ENCODE measurements at places on chromosomes 6 and 20.

GRCh38 chr6:149037051-149037671 is 280.4 kb upstream of the TAB2 start:
- DNase-seq, result no peak

GRCh38 chr6:160419488-160419887 is 71.3 kb downstream of the SLC22A3 start:
- no peak for DNase-seq

GRCh38 chr20:50870561-50871161 is 60.6 kb downstream of the ADNP start:
- DNase-seq, result no peak

DNA sequence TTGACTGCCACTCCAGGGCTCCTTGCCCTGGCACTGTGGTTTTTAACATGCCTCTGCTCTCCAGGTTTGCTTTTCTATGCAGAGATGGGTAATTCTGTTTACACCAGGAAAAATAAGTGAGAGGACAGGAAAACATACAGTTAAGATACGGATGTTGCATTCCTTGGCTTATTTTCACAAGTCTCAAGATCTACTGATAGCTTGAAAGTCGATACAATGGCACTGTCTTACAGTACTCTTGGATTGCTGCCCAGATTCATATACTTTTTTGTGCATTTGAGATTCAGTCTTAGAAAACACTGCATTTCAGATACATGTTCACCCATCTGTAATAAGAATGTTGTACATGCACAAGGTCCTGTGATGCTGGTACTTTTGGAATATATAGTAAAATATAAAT is 159.6 kb upstream of the FLRT3 start:
- no peak for DNase-seq

- no peak for DNase-seq
These were observed 1.0 kb downstream of the TGM2 start for GRCh38 chr20:38164069-38164468.

GRCh38 chr6:125858427-125859320 is 67.9 kb downstream of the NCOA7 start:
- no peak for DNase-seq

DNA sequence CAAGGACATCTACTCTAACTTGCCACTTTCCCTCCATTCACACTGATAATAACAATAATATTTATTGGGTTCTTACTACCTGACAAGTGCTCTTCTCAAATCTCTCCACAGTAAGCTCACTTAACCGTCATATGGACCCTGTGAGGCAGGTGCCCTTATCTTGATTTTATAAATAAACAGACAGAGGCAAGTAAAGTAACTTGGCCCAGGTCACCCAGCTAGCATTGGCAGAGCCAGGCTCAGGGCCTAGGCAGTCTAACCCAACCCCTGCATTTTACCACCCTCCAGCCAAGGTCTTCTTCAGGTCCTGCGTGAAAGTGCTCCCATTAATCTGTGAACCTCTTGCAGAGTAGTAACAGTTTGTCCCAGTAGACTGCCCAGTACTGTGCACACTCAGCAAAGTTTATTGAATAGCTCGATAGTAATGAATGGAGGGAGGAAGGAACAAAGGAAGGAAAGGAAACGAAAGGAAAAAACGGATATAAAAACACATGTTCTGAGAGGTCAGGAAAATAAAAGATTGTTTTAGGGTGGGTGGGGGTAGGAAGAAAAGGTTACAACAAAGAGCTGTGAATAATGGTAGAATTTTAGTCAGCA is 17.0 kb upstream of the STX11 start:
- DNase-seq, result no peak

DNA sequence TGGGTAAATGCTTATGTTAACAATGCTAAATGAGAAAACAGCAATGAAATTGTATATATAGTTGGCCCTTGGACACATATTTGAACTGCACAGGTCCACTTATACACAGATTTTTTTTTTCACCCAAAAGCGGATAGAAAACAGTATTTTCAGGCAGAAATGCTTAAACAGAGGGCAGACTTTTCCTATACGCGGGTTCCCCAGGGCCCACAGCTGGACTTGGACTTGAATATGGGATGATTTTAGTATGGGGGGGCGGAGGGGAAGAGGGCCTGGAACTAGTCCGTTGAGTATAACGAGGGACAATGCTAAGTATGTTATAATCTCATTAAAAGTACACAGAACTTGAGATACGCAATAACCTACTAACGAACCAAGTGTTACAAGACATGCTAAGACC is 1.1 kb upstream of the PRSS35 start:
- no peak for DNase-seq

DNA sequence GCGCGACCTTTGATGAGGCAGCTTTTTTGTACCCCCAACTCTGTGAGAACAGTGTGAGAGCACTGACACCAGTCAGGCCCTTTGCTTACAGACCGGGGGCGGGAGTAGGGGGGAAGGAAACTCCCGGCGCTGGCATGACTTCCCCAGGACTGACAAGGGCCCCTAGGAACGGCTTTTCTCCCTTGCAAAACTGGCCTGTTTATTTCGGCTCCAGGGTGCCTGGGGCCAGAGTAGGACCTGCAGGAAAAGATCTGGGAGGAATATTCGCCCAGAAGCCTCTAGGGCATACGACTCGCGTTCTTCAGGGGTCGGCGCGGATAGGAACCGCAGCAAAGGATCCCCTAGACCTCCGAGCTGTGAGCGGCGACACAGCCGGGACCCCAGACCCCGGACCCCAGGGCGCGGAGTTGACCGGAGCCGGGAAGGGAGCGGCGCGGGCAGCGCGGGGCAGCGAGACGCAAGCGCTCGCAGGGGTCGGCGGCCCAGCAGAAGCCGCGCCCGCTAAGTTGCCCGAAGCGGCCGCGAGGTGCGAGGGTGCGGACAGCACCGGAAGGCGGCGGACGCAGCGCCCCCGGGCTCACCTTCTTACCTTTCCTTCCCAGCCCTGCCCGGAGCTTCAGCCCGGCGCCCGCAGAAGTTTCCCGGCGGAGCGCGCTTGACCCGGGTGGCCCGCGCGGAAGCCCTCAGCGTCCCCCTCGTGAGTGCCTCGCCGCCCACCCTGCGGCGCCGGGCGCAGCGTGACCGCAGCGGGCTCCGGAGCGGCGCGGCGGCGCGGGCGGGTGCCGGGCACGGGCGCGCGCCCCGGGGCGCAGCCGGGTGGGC is at the start of gene POPDC3:
Gene POPDC3, minus strand, starts transcription at position 771 of the 822 bp plus-strand sequence. CDS start 18,105 bp downstream, outside the sequence.
- DNase-seq, result no peak

DNA sequence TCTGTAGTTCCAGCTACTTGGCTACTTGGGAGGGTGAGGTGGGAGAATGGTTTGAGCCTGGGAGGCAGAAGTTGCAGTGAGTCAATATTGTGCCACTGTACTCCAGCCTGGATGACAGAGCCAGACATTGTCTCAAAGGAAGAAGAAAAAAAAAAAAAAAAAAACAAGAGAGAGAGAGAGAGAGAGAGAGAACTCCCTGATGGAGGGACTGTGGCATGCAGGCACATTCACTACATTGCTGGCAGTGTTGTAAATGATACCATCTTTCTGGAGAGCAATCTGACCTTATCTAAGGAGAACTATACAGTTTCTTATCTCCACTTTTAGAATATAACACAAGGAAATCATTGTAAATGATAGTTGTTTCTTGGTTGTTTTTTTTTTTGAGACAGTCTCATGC is 85.1 kb downstream of the MDN1 start:
- no peak for DNase-seq

GRCh38 chr6:79231666-79232065 is 2.8 kb downstream of the HMGN3 start:
- no peak for DNase-seq

DNA sequence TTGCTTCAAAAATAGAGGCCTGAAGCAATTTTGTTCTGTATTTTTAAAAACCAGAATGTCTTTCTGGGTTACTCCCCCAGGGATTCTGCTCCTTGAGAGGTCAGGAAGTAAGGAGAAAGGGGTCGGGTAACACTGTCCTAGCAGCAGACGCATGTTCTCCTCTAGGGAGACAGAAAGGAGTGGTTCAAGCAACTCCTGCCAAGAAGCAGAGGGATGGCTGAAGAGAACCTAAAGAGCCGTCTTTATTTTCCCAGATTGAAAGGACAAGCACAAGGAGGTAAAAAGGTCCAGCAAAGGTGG is 58.0 kb upstream of the SLC4A11 start:
- no peak for DNase-seq

DNA sequence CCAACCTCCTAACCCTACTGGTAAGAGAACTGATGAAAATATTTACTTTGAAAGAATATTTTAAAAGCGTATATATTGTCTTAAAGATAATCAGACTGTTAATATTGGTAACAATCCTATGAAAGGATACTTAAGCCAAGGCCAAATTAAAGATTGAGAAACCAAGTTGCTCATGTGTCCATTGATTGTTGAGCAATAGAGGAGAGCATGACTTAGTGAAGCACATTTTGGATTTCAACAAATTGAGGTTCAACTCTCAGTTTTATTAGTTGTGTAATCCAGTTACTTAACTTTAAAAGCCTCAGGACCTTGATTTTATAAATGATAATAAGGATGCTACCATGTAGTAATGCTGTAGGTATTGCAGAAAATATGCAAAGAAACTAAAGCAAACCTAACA is 56.8 kb downstream of the PRL start:
- no peak for DNase-seq

DNA sequence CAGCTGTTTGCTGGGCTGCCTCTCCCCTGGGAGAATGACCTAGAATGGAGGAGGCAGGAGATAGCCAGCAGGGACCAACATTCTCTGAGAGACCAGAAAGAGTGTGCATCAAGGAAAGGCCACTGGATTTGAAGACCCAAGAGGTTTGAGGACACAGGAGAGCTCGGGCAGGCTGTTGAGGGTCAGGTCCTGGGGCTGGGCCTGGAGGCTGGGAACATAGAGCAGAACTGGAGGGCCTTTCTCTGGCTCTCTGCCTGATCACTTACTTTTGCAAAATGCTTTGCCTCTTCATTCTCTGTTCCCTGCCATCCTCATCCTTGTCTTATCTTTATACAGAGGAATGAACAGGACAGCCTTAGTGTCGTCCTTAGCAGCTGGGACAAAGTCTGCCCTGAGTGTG is 2.5 kb downstream of the IYD start:
- DNase-seq, result no peak
